Hematopoietic multipotent progenitor cell treated with erythropoietin and hydrocortisone succinate and interleukin-3 and kit ligand, for 6 days (in vitro differentiated cells): ENCODE measurements at places on chromosomes 3 and 15.

DNA sequence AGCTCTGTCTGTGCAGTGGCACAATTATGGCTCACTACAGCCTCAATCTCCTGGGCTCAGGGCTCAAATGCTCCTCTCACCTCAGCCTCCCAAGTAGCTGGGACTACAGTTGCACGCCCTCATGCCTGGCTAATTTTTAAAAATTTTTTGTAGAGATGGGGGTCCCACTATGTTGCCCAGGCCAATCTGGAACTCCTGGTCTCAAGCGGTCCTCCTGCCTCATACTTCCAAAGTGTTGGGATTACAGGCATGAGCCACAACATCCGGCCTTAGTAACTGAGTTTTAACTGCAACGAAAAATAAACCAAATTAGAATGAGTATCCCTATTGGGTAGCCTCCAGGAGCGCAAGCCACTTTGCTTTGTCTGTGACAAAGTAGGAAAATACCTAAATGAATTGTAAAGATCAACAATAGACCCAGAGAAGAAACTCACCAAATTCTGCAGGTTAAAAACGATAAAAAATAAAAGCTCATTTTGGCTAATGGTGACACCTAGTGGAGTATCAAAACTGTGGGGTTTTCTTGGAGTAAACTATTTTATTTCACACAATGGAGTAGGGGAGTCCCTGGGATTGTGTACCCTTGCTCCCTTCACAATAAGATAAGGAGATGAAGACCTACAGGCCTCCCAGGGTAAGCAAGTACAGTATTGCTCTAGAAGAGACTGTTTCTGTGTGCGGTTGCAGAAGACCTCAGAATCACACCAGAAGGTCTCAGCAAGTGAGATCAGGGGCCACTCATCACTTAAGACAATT lies 21.0 kb upstream of the CA12 start:
- peak; percentile 81 for DNase-seq

- no peak for DNase-seq
These were observed 60.4 kb downstream of the UQCC5 start for GRCh38 chr3:52596658-52597265.

GRCh38 chr15:65530318-65531111 lies at the start of gene HACD3:
HACD3 (plus strand) TSS chr15:65530463; CDS start chr15:65530632, 169 bp downstream.
- peak; percentile 92 for DNase-seq

GRCh38 chr15:69451951-69452691 lies 497 bp upstream of the RPLP1 start:
- peak; percentile 84 for DNase-seq
